ENCODE measurements at places on chromosomes 6 and 20. TPM values are rescaled to one million over a fixed set of nuclear protein-coding genes. Genes with fewer than 3 reads are reported as not detected.

Gene SLC22A23
- 0.41 TPM for total RNA-seq

Gene SLC4A11
- total RNA-seq, result 2.9 TPM

- no peak for DNase-seq
These were observed 126.3 kb downstream of the CDKAL1 start for GRCh38 chr6:20660534-20660933.

GRCh38 chr20:61287583-61288275 is 35.7 kb downstream of the CDH4 start:
- no peak for DNase-seq

Gene GSTA3
- total RNA-seq, result not detected

- DNase-seq, result no peak
These were observed 8.7 kb upstream of the ATRN start for GRCh38 chr20:3461911-3462677.

DNA sequence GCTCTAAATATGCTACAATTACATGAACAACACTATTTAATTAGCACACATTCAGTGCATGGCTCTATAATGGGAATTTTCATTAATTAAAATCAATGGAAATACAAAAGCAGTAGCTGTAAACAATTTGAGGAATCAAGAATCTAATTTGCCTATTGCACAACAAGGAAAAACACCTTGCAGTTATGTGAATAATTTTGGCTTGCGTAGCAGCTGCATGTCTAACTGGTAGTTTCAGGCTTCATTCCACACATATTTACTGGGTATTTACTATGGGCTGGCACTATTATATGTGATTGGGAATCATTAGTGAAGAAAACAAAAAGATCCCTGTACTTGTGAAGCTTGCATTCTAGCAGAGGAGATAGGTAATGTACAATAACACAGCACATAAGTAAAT is 26.4 kb downstream of the KIF6 start:
- DNase-seq, result no peak

DNA sequence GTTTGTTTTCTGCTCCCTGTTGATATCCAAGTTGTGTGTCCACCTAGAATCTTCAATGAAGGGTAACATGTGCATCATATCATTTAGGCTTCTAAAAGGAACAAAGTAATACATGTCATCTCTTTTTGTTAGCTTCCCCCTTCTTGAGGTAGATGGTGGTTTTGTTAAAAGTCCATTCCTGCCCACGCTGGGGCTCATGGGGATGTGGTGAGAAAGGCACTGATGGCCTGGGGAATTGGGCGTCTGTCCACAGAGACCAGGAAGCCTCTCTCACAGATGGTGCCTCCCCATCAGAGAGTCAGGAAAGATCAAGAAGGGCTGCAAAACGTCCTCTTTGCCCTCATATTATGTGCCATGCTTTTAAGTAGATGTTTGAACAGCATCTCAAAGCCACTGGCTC is 32.5 kb downstream of the GNAS start:
- no peak for DNase-seq

Gene IP6K3
- total RNA-seq, result not detected

Gene LY86
- 1.2 TPM for total RNA-seq

Gene MUC22
- total RNA-seq, result not detected

DNA sequence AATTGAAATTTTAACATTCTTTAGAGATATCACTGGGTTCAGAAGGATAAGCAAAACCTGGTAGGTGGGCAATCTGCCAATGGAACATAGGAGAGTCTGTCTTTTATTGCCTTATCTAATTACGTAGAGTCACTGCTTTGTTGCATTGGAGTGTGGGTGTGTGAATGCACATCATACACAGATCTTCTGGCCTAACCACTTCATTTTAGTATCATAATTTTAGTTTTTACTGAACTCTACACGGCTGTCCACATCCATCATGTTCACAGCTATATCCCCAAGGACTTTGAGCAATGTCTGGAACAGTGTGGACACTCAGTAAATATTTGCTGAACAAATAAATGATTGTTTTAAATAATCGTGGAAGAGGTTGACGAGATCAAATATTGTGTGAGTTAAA is 104.6 kb upstream of the AKIRIN2 start:
- DNase-seq, result no peak

DNA sequence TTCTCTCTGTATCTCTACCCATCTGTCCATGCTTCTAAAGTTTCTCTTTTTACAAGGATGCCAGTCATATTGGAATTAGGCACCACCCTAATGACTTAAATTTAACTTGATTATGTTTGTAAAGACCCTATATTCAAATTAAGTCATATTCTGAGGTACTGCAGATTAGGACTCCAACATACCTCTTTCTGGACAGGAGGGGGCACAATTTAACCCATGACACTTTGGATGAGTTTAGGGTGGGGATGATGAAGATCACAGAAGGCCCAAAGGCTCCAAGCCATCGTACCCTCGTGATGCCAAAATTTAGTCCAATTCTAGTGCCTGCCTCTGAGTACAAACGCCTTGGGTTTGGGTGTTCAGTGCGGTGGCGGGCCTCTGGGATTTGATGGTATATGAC is 15.0 kb upstream of the NKX2-2 start:
- DNase-seq, result no peak

DNA sequence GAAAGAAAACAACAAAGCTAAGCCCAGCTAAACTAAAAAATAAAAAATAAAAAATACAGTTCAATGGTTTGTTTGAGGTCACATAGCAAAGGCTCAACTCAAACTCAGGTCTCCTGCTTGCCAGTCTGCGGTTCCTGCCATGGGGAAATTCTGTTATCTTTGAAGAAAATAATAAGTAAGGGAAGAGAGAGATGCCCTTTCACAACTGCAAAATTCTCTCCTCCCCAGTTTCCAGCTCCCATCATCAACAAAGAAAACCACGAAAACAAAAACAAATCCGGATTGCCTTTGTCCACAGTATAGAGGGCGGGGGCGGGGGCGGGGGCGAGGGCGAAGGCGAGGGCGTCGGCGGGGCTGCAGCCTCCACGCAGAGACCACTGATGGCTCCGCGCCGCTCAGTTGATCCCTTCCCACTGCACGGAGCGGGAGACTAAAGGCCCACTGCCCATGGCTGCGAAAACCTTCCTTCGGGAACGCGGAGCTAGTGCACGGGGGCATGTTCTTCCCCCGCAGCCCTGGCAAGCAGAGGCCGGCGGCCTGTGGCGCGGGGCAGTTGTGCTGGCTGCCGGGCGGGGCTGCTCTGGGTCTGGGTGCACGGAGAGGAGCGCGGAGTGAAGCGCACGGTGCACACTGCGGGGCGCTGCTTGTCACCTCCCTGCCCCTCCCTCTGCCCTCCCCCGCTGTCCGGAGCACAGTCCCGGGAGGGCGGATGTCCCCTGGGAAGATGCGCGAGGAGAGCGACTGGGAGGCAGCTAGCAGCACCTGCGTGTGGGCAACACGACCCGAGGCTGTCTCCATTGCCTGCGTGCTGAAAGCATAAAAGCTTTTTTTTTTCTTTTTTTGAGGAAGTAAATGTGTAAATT is 54.1 kb upstream of the TPD52L1 start:
- DNase-seq, result peak; percentile 39

Gene TAGAP
- total RNA-seq, result 167 TPM

Gene GGTLC1
- total RNA-seq, result not detected

DNA sequence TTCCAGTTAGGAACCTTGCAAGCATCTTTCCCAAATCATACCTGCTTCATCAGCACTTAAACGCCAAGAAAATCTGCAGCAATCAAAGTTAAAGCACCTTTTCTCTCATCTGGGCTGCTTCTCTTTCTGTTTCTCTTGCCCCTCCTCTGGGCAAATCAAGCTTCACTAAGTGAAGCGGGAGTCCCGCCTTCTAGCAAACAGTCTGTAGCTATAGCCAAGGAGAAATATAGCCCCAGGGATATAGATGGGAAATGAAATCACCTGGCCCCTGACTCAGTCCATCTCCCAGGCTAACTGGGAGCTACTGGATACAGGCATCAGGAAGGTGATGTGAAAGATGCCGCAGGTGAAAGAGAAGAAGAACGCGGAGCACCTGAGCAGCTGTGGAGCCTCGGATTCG is 481.9 kb downstream of the C6orf118 start:
- DNase-seq, result no peak

- no peak for DNase-seq
These were observed 39.6 kb upstream of the BLCAP start for GRCh38 chr20:37567331-37567665.

- DNase-seq, result no peak
These were observed 200.2 kb upstream of the SUPT3H start for GRCh38 chr6:45577836-45578504.

Gene TFAP2D
- total RNA-seq, result not detected

- DNase-seq, result no peak
These were observed 284.4 kb upstream of the RNF24 start for GRCh38 chr20:4299773-4300172.

- DNase-seq, result peak; percentile 55
These were observed 563 bp upstream of the SRSF3 start for GRCh38 chr6:36593569-36594028.

Gene HSPA1A
- 24.3 TPM for total RNA-seq

DNA sequence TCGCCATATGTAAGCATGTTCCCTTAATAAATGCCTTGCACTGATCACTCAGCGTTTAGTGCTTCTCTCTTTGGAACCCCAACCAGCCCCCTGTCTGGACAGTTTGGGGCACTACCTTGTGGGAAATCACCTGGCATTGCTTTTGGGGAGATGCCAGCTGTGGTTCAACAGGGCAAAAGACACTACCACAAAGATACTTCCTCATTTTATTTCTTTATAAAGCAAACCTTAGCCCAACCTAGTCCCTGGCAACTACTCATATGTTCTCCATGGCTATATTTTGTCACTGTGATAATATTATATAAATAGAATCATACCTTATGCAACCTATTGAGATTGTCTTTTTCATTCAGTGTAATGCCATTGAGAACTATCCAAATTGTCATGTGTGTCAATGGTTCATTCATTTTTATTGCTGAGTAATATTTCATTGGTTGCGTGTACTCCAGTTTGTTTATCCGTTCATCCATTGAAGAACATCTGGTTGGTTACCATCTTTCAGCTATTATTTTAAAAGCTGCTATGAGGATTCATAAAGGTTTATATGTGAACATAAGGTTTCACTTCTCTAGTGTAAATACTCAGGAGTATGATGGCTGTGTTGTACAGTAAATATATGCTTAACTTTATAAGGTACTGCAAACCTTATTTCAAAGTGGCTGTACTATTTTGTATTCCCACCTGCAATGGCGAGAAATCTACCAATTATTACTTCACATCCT is 114.8 kb downstream of the MOXD1 start:
- DNase-seq, result no peak

GRCh38 chr6:12845224-12846004 is 128.8 kb downstream of the PHACTR1 start:
- DNase-seq, result no peak

Gene HLA-DRA
- total RNA-seq, result 12.2 TPM

Gene SOD2
- total RNA-seq, result 112 TPM

Gene SLC2A10
- total RNA-seq, result 0.08 TPM

DNA sequence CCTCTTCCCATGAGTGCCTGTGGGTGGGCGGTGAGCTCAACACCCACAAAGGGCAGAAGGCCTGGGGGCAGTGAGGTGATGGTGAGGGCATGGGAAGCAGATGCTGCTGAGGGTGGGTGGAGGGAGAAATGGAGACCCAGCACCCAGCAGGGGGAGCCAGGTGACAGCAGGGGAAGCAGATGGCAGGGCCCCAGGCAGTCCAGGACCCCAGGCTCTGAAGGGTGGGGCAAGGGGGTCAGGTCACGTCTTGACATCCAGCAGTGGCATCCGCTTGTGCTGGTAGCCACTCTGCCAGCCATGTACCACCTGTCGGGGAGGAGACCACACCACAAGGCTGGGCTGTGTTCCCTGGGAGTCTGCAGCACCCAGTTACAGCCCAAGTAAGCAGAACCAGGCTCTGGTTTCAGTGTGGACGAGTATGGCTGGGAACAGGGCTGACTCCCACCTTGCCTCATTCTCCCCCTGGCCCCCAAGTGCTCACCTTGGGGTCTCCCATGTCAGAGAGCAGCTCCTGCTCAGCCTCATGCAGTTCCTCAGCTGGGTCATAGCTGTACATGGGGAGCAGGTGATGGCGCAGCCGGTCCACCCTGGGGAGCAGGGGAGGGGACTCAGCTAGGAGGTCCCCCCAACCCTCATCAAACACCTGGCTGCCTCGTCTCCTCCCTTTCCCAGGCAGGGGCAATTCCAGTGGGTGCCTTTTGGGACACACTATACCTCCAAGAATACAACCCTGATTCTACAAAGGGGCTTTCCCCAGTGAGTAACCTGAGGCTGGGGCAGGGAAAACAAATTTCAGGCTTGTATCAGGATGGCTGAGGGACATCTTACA is 2.0 kb downstream of the SMIM29 start:
- peak; percentile 66 for DNase-seq

GRCh38 chr6:139152088-139152891 is 17.4 kb downstream of the HECA start:
- no peak for DNase-seq

GRCh38 chr6:116113386-116113785 is 12.5 kb downstream of the COL10A1 start:
- DNase-seq, result no peak

DNA sequence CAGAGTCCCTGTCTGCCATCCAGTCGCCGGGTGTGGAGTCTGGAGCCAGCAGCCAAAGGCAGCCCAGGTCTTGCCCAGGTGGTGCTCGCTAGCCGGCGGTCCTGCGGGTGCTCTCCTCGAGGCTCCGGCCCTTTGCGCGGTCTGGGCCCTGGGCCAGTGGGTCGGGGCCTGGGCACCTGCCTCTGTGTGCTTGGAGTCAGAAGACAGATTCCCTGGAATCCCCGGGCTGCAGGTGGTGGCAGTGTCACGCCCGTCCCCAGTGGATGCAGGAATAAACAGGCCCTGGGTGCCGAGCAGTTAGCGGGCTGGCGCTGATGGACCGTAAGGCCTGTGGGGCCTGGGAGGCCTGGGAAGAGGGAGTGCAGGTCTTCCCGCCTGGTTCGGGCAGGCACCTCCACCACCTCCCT is 5.3 kb downstream of the SS18L1 start:
- DNase-seq, result no peak

Gene C20orf144
- total RNA-seq, result 0.10 TPM

- no peak for DNase-seq
These were observed 60.9 kb upstream of the MAP7 start for GRCh38 chr6:136611133-136611532.

- DNase-seq, result no peak
These were observed 48.2 kb upstream of the IRF4 start for GRCh38 chr6:343226-343935.

Gene CCN6
- total RNA-seq, result 0.19 TPM

GRCh38 chr6:113954653-113955052 is 16.3 kb downstream of the HDAC2 start:
- no peak for DNase-seq
